ENCODE measurements at places on chromosomes 1 and 21.

- no peak for DNase-seq
Measured at GRCh38 chr1:18365099-18365705, 115.5 kb upstream of the KLHDC7A start.

- peak; percentile 25 for DNase-seq
Measured at GRCh38 chr1:50929376-50929958, 30.6 kb downstream of the FAF1 start.

- no peak for DNase-seq
Measured at GRCh38 chr1:209708297-209708696, 3.7 kb downstream of the HSD11B1 start.

- DNase-seq, result no peak
Measured at GRCh38 chr1:167057241-167057688, 32.9 kb downstream of the GPA33 start.

GRCh38 chr1:62530516-62531154 is 66.7 kb upstream of the ANGPTL3 start:
- DNase-seq, result no peak

DNA sequence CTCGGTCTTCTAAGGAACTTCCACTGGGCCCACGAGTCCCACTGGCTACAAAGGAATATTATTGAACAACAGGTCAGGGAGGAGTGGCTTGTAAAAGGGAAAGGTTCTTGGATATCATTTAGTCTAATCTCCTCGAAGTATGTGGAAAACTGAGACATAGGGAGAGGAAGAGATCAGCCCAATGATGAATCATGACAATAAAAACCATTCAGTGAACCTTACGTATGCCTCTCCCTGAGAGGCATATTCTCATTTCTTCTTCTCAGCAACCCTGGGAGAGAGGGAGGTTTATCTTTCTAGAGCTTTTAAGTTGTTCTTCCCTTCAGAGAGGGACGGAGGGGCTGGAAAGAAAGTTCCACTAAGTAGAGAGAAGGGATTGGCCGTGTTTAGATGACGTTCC is 5.3 kb upstream of the MOB3C start:
- no peak for DNase-seq
